Stimulated activated CD4-positive, alpha-beta T cell treated with anti-CD3 and anti-CD28 coated beads, Interleukin-12 subunit alpha, Interleukin-12 subunit beta, amount 100 ng/mL, for 48 hours (primary cell): ENCODE measurements at places on chromosomes 6 and 20.
A peak's percentile ranks its signal among the peaks of the same experiment; 100 is the strongest.

- DNase-seq, result no peak
Observed at GRCh38 chr6:163525926-163526325, 111.4 kb downstream of the QKI start.

DNA sequence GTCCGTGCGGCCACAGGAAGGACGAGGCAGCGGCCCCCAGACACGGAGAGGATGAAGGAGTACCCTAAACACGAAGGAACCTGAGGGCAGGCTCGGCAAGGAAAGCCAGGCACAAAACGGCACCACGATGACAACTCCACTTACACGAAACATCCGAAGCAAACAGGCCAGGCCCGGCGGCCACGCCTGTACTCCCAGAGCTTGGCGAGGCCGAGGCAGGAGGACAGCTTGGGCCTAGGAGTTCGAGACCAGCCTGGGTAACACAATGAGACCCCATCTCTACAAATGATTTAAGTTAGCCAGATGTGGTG lies 13.4 kb downstream of the KCNQ2 start:
- DNase-seq, result no peak

- DNase-seq, result no peak
Observed at GRCh38 chr6:99559057-99559456, 9.4 kb downstream of the CCNC start.

GRCh38 chr6:53539561-53539960 lies 5.3 kb downstream of the GCLC start:
- no peak for DNase-seq

DNA sequence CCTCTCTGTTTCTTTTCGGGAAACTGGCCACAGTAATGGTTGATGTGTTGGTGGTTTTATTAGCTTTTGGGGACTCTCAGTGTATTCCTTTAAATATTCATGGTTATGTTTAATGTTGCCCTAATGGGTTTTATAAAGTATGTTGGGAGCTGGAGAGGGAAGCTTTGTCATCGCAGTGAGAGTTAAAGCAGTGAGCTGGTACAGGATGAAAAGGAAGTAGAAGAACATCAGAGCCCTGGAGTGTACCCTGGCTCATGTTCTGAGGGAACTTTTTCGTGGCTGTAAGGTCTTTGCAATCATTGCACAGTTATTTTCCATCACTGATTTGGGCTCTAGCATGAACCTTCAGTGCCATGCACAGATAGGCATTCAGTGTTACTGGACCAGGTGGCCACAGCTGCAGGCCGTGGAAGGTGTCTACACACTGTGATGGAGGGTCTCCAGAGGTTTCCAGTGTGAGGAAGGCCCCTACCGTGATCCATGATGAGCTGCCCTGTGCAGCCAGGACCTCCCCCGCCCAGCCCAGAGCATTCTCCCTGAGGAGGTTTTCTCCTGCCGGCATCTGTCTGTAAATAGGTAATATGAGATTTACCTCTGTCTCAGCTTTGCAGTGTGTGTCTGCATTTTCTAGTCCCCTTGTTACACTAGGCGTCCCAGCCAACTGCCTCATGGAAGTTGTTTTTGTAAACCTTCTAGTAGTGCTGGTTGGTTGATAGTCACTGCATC lies 22.4 kb upstream of the TMEM217 start:
- DNase-seq, result no peak

GRCh38 chr20:34615477-34615876 lies 57.0 kb downstream of the MAP1LC3A start:
- DNase-seq, result no peak

GRCh38 chr6:126904176-126904575 lies 214.3 kb upstream of the RSPO3 start:
- DNase-seq, result no peak

DNA sequence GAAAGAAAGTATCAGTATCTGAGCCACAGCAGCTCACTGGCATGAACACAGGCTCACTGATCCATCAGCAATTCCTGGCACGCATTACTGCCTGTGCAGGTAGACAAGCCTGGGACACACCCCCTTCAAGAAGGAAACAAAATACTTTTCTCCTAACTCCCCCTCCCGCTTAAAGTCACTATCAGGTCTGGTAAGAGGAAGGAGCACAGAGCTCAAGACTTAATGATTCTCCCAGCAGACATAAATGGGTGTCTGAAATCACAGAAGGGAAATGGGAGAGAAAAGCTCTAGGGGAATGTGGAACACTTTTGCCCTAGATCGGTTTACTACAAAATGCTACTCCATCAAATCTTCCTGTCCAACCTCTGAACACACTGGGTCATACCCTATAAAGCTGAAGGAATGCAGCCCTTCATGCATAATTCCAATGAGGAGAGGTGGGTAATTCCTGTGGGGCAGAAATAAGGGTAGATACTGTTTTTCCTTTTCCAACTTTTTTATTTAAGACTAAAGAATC lies at the start of gene ADGRF1:
Gene ADGRF1 (minus strand): TSS at position 58 of the 517 bp plus-strand sequence. CDS start 13,271 bp downstream, outside the sequence.
- DNase-seq, result no peak

- DNase-seq, result no peak
Observed at GRCh38 chr20:56359212-56360132, 698 bp downstream of the FAM210B start.

- DNase-seq, result no peak
Observed at GRCh38 chr6:130293800-130294199, 71.0 kb upstream of the SAMD3 start.

DNA sequence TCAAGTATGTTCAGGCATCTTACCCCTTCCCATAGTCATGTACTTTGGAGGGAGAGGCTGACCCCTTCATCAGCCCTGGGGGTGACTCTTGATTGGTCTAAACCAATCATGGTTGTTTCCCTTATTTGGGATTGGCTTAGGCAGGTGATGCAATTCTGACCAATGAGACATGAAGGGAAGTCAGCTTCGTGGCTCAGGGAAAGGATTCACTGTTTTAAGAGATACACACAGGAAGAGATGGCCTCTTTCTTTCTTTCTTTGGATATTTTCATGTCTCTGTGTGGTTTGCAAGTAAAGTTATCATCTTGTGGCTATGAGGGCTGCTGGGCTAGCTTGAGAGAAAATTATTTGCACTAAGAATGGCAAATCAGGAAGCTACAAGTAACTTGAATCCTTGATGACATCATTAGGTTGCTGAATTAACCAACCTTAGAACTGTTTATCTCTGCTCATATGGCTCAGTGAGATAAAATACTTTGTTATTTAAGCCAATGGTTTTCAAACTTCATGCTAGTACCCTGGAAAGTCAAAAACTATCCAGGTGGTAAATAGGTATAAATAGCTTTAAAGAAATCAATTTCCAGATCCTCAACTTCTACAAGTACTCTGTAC lies 144.2 kb upstream of the CENPW start:
- DNase-seq, result no peak

DNA sequence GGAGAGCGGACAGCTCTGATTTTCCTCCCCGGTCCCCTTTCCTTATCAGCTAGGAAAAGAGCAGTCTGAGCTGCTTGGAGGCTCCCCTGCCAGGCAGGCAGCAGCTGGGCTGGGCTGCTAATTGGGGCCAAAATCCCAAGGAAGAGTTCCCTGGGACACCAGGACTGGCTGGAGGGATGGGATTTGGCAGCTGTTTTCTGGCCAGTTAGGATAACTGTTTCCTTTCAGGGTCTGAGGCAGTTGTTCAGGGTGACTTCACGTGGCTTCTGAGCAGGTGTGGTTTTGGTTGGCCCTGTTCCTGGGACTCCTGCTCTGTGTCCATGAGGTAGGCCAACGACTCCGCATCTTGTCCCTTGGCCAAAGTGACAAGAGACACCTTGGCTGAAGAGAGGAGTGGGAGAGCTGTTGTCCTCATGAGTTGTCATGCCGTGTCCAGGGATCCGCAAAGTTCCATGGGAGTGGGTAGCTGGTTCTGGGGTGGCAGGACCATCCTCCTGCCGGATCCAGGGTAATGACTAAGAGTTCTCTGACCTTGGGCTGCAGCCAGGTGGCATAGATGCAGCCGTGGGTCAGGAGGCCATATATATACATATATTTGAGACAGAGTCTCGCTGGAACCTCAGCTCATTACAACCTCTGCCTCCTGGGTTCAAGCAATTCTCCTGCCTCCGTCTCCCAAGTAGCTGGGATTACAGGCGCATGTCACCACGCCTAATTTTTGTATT lies 21.2 kb downstream of the MRPS18A start:
- DNase-seq, result no peak

DNA sequence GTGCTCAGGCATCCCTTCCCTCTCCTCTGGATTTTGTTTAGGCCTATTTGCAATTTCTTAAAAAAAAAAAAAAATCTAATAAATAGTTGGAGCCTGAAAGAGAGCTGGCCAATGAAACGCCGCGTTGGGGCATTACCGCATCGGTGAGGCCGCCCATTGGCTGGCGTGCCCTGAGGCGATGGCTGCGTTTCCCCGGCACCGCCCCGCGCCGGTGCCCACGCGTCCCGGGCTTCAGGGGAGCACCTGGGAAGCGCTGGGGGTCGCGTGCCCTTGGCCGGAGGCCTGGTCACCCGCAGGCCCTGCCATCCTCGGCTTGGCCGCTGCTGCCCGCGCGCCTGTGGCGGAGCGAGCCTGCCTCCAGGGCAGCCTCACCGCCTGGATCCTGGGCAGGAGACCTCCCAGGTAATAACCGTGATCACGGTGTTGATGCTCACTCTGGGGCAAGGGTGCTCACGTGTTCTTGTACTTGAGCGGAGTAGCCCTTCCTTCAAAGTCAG lies 155.4 kb downstream of the NRN1 start:
- DNase-seq, result peak; percentile 46

GRCh38 chr6:16739329-16739801 lies 21.9 kb downstream of the ATXN1 start:
- no peak for DNase-seq

- DNase-seq, result no peak
Observed at GRCh38 chr6:152121910-152122309, 314.4 kb downstream of the ESR1 start.

- DNase-seq, result no peak
Observed at GRCh38 chr20:61757-62156, 25.7 kb upstream of the DEFB125 start.

DNA sequence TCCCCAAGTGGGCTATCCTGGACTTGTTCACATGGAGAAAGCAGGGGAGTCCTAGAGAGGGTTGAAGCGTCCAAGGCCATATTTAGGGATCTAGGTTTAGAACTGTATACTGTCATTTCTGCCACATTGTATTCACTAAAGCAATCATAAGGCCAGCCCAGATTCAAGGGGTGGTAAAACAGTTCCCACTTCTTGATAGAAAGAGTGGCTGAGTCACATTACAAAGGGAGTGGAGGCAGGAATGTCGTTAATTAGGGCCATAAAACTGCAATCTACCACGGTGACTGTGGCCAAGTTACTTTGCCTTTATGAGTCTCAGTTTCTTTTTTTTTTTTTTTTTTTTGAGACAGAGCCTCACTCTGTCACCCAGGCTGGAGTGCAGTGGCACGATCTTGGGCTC lies 7.4 kb upstream of the UBR2 start:
- no peak for DNase-seq

DNA sequence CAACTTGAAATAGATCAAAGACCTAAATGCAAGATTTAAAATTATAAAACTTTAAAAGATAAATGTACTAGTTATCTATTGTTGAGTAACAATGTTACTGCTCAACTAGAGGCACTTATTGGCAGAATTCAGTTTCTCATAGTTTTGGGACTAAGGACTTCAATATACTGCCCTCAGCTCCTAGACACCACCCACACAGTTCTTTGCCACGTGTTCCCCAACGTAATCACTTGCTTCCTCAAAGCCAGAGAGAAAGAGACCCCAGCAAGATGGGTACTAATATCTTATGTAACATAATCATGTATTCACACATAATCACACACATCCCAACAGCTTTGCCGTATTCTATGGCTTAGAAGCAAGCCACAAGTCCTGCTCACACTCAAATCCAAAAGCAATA lies 50.3 kb upstream of the SLC22A16 start:
- DNase-seq, result no peak

- DNase-seq, result no peak
Observed at GRCh38 chr6:11236076-11236750, 3.7 kb upstream of the NEDD9 start.

DNA sequence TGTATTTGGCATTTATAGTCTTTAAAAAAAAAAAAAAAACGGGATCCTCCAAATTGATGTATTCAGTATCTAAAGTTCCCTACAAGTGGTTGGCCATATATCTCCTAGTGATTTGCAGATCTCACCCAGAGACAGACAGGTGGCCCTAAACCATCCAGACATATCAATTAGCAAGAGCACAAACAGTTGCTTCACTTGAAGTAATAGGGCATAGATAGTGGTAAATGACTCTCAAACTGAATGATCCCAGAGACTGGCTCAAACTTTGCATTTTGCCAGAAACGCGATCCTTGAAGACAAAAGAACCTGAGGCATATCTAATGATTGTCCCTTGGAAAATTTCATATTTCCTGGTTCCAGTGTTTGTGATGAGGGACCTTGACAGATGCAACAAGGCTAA lies 54.6 kb downstream of the HMGCLL1 start:
- no peak for DNase-seq

GRCh38 chr6:47437592-47437991 lies 40.0 kb upstream of the CD2AP start:
- no peak for DNase-seq

DNA sequence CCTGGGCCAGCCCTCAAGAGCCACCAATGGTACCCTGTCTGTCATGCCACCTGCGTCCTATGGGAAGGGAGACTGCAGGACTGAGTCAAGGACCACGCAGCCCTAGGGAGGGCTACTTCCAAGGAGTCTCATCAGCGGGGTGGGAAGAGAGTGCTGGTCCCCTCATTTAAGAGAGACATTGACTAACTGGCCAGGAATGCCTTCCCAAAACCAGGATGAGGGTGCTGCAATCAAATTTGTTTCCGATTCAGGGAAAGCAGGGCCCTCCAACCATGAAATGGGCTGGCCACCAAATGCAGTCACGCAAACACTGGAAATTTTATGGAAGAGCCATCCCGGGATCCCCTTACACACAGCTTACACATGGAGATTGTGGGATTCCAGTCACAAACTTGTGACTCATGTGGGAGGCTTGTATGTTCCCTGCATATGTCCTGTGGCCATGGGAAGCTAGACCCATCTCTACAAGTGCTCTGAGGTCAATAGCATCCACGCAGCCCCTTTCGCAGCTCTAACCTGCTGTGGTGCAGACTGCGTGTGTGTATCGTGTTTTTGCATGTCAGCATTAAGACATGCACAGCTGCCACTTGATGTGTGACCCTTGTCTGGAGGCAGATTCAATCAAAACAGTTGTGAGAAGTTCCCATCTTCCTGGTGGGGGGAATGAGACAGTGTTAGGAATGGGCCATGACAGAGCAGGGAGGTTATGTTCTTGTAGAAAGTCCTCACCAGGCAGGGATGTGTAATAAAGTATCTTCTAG lies 53.0 kb upstream of the CST7 start:
- DNase-seq, result no peak

GRCh38 chr6:53103993-53104675 lies 38.9 kb downstream of the FBXO9 start:
- no peak for DNase-seq

- no peak for DNase-seq
Observed at GRCh38 chr6:146961831-146962230, 242.4 kb upstream of the STXBP5 start.
